ENCODE measurements at places on chromosomes 16 and 17.

DNA sequence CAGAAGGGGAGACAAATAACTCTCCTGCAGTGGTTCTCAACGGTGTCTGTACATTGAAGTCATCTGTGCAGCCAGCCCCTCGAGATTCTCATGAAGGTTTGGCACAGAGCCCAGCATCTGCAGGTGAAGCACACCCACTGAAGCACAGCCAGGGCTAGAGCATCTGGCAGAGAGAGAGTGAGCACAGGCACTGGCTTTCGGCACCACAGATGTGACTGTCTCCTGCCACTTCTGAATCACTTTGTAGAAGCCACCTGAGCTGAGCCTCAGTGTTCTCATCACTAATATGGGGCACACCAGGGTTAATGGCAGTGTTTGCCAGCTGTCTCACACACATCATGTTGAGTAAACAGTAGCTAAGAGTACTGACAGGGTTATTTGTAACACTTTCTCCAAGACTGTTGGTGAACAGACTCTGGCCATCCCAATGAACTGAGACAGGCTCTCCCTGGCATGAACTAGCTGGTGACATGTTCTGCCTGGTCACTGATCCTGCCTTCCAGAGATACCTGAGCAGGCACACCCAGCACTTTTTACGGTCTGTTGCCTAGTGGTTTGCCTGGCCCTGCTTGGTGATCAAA lies 10.9 kb downstream of the HSPB9 start:
- no peak for DNase-seq

DNA sequence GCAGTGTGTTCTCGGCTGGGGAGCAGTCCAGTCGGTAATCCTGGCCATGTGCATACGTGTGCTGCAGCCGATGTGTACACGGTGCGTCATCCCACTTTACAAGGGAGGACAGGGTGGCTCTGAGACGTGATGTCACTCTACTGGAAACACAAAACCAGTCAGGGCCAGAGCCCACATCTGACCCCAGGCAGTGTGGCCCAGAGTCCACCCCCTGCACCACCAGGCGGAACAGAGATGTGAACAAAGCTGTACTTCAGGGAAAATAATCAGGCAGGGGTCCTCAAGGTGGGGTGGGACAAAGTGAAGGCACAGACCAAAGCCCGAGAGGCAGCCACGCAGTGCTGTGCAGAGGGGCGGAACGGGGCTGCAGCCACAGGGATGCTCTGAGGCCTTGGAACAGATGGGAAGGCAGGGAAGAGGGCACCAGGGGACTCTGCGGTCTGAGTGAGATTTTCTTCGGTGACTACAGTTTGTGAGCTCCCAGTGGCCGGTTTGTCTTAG lies 181.5 kb downstream of the ZNF423 start:
- DNase-seq, result no peak

DNA sequence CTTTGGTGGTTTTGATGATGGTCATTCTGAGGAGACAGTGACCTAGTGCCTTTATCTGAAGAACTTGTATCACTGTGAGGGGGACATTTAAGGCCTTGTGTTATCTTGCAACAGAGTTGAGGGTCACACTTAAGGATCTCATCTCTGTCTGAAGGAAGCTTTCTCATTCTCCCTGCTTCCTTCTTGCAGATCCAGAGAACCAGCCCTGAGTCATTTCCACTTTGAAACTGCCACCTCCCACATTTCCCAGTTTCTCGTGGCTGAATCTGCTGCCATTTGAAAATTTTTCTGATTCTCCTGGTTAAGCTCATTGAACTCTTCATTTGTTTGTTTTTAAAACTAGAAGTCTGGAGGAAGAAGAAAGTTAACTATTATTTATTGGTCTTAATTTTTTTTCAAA lies 190.2 kb upstream of the CDH11 start:
- no peak for DNase-seq

- DNase-seq, result no peak
Observed at GRCh38 chr17:76631821-76632565, 11.6 kb downstream of the ST6GALNAC1 start.

GRCh38 chr17:68509141-68510057 lies 2.8 kb upstream of the PRKAR1A start:
- no peak for DNase-seq

DNA sequence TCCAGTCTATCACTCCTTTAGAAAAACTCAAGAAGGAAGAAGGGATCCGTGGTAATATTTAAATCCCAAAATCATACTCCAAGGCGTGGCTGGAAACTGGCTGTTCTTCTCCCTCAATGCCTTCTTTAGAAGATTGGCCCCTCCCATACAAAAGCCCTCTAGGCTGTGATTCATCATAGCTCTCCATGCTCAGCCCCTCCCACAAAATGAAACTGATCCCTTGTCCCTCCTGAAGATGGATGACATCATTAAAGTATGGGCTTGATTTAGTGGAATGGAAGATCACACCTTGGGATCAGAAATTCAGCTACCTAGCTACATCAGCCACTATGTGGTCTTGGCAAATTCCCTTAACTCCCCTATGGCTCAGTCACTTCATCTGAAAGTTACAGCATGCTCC lies 4.1 kb downstream of the GRIN2A start:
- no peak for DNase-seq

DNA sequence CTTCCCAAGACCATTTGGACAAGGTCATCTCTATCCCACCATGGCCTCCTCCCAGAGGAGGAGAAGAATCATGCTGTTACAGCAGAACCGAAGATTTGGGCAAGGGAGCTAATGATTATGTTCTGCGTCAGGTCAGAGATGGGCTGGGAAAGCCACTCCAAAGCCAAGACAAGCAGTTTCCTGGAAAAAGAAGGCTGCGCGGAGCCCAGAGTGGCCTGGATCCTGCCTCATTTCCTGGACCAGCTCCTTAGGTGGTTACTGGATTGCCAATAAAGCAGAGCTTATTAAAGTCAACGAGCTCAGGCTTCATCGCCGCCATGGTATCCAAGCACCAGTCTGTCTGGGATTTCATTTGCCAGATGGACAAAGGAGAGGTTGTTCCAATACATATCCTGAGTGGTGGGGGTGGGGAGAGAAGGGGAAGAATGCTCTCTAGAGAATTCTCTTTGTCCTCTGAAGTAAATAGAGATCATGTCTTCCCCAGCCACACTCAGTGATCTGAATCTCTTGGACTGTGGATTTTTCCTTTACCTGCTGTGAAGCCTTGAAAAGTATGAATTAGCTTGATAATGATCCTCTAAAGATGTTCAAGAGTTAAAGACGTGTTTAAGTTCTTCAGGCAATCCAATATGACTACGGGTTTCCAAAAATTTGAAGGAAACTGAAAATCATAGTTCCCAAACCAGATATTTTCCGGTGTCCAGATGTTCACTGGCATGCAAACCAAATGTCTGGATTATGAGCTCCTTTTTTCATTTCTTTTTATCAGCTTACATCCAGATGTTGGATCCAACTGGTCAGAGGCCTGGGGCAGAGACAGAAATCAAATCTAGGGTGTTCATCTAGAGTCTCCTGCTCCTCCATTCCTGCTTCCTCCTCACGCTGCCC lies 17.7 kb downstream of the PRAC1 start:
- no peak for DNase-seq

DNA sequence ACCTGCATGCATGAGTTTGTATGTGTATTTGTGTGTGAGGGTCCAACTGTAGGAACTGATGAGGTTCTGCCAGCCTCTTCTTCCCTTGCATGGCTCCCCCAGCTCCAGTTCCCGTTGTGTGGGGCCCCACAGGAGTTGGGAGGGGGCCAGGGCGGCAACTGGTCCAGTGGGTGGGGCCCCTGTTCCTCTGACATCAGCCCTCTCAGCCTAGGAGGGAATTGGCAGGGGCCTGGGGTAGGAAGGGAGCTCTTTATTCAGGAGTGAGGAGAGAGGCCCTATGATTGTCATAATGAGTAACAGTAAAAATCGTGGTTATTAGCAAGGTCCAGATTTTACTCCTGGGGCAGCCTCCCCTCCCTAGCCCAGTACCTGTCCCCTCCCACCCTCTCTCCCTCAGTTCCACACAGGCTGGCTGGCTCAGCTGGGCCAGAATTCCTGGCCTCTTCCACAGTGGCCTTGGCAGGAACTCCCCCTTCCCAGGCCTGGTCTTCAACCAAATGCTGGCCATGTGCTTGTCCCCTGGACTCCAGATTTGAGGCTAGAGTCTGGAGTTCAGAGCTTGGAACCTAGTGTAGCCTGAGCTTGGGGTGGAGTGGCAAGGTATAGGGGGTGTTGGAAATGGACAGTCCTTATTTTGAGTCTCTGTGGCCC lies 18.9 kb downstream of the RARA start:
- no peak for DNase-seq

DNA sequence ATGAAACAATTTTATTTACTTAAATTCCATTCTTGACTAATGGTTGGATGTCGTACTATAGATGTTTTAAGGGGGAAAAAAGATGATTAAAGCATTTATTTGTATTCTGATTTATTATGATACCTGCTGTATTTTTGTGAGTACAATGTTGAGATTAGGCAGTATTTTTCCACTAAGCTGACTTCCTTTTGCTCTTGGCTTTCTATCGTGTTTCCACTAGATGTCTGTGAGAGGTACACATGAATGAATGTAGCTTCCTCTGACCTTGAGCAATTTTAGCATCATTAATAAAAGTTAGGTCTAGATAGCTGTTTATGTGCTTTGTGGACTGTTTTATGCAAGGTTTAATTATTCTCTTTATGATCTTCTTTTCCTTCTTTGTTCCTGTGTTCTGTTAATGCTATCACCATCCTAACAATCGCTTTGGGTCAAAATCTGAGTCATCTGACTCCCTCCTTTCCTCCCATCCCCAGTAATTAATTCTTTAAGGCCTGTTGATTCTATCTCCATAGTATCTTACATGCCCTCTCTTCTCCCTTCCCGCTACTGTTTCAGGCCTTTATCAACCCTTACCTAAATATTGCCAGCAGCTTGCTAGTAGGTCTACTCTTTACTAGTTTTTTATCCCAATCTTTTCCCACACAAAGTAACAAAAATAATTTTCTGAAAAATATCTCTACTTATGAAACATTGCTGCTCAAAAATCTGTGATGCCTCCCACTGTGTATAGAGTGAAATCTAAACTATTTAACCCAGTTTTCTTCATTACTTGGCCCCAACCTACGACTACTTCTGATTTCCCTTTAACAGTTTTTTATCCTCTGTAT lies 76.0 kb downstream of the VMP1 start:
- no peak for DNase-seq

- DNase-seq, result no peak
Observed at GRCh38 chr17:69870751-69871199, 204.2 kb upstream of the KCNJ16 start.

- DNase-seq, result no peak
Observed at GRCh38 chr17:1724869-1725641, 551 bp downstream of the WDR81 start.

DNA sequence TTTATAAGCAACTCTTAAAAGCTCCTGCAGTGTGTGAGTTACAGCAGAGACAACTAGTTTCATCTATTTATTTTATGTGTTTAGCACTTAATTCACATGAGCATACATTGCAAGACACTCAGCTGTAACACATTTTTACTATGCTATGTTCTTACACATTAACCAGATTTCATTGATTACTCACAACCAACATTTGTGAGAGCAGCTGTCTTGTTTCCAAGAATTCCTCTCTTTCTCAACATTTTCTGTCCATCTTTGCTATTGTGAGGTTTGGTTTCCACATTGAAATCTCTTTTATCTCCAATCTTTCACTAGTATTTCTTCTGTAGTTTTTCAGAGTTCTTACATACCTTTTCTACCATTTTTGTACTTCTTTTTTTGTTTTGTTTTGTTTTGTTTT lies 51.2 kb downstream of the COPRS start:
- DNase-seq, result no peak

GRCh38 chr17:80035937-80036714 lies at the start of gene CCDC40:
Gene CCDC40 (plus strand): TSS chr17:80036642. CDS start chr17:80036663, 21 bp downstream.
- peak; percentile 53 for DNase-seq

GRCh38 chr17:82678265-82678891 lies 20.1 kb downstream of the RAB40B start:
- no peak for DNase-seq

GRCh38 chr16:12300490-12300889 lies 324.0 kb downstream of the SNX29 start:
- no peak for DNase-seq

- no peak for DNase-seq
Observed at GRCh38 chr16:11088831-11089230, 144.5 kb downstream of the CLEC16A start.

DNA sequence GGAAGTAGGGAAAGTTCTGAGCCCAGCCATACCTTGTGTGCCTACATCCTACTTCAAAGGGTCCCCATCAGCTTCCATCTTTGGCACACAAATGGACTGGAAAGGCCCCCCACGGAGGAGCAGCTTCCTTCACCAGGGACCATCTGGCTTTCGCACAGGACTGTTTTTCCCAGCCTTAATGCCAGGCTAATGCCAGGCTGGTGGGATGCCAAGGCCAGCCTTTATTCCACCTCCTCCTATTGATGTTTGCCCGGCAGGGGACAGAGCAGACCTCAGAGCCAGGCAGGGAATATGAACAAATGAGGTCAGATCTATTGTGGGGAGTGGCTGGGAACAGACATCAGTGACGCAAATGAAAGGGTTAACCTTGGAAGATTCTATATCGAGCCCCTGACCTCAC lies 5.7 kb downstream of the GPR179 start:
- no peak for DNase-seq

GRCh38 chr16:20850981-20851380 lies 44.7 kb downstream of the REXO5 start:
- DNase-seq, result no peak

DNA sequence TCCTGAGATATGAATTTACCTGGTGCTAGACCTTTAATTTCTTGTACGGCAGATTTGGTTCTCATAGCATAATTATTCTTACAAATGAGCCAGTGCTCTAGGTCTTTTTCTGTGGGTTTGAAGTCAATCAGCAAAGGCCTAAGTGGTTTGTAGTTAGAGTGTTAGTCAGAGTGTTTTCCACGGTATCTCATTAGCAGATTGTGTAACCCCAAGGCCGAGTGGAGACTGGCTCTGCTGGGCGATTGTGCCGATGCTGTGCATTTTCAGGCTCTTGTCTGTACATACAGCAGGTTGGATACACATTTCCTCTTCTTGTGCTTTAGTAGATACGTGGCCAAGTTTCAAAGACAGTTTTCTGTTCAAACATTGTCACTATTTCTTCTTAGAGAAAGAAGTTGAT lies 78.6 kb upstream of the CA10 start:
- DNase-seq, result no peak

DNA sequence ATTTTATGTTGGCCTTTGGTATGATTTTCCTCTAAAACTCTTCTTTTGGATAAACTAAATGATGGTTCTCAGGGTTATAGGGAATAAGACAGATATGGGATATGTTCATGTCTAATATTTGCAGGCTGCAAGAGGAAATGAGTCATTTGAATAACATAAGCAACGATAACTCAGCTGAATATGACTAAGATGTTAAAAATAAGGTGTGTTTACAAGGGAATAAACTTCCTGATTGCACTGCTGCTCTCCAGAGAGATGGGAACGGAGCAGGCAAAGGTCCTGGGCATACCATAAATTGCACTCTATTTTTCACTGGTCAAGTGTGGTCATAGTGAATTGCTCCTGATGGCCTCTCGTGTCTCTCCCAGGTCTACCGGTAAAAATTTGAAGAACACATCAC lies 666.2 kb downstream of the TOX3 start:
- DNase-seq, result peak; percentile 0

GRCh38 chr17:61065263-61065773 lies 334.3 kb upstream of the TBX2 start:
- no peak for DNase-seq

Measured in hypothalamus (tissue), 51 donors.